ENCODE measurements at places on chromosomes 2 and 18.

GRCh38 chr2:219002395-219003266, 9.4 kb upstream of the CRYBA2 start:
- no peak for DNase-seq

- no peak for DNase-seq
These were observed 115.0 kb downstream of the CERS6 start for GRCh38 chr2:168571061-168571460.

GRCh38 chr2:64533882-64534281, 9.8 kb downstream of the AFTPH start:
- DNase-seq, result no peak

DNA sequence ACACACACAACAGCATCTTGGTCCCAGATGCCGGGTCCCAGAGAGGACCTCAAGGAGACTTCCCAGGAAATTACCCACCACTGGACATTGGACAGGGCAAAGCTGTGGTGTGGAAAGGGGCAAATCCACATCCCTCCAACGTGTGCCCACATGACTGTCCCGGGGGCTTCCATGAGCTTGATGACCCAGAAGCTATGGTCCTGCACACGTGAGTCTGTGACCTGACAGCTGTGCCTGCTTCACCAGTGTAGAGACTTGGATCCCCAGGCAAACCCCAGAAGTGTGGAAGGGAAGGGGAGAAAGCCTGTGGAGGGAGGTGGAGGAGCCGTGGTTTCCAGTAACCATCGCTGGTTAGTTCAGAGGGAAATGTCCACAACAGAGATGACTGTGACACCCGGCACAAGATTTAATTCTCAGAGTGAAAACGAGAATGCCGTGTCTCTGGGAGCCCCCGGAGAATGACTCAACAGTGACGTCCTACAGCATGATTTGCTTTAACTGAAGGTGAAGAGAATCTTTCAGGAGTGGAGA, 19.1 kb upstream of the GPR55 start:
- DNase-seq, result peak; percentile 35

DNA sequence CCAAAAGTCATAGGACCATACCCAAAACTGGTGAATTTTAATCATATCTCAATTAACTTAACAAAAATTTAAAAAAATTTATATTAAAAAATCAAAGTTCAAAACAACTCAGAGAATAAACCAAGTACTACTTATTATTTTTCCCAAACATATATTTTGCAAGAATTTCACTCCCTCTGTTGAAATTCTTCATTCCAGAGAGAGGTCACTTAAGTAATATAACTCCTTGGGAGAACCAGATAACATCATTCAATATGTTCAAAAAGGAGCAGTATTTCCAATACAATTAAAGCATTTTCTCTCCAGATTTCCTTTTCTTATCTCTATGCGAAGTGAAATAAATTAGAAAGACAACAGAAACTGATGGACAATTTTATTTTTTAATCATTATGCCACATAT, 165.9 kb upstream of the RND3 start:
- no peak for DNase-seq

- no peak for DNase-seq
These were observed 540.7 kb upstream of the ID2 start for GRCh38 chr2:8141079-8141707.

GRCh38 chr2:15363142-15363541, 198.0 kb downstream of the NBAS start:
- no peak for DNase-seq

DNA sequence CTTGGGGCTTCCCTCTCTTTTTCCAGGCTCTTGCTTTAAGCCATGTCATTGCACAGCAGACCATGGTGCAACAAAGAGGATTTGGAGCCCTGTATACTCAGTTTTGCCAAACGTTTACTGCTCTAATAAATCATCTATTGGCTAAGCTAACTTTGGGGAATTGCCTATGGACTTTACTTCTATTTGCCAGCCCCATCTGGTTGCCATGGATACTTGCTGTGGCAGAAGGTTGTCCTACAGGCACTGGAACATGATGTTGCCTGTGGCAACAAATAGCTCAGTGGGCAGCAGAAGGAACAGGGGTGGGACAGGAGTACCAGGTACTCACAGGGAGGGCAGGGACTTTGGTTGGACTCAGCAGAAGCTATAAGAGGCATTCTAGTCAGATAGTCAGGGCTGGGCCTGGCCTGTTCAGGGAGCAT, 129.7 kb downstream of the CCDC85A start:
- DNase-seq, result no peak

GRCh38 chr18:76405681-76406356, 89.2 kb downstream of the ZNF516 start:
- peak; percentile 50 for DNase-seq

GRCh38 chr2:238397356-238397755, 29.4 kb upstream of the ASB1 start:
- no peak for DNase-seq

DNA sequence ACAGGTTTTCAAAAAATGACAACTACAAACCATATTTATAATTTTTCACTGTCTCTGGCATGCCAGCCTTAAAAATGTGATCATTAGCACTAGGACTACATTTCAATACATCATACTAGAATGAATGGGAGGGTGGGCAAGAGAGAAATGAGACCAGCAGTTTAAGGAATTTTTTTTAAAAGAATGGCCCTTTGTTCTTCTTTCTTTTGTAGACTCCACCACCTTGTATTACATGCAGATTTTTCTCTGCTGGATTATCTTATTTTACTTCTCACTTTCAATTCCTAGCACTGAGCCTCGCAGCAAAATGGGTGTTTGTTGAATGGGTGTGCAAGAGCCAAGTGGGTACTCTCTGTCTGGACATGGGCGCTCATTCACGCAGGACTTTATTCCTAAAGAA, 39.9 kb downstream of the FRZB start:
- no peak for DNase-seq

- no peak for DNase-seq
These were observed 78.8 kb downstream of the ASAP2 start for GRCh38 chr2:9285385-9285920.

DNA sequence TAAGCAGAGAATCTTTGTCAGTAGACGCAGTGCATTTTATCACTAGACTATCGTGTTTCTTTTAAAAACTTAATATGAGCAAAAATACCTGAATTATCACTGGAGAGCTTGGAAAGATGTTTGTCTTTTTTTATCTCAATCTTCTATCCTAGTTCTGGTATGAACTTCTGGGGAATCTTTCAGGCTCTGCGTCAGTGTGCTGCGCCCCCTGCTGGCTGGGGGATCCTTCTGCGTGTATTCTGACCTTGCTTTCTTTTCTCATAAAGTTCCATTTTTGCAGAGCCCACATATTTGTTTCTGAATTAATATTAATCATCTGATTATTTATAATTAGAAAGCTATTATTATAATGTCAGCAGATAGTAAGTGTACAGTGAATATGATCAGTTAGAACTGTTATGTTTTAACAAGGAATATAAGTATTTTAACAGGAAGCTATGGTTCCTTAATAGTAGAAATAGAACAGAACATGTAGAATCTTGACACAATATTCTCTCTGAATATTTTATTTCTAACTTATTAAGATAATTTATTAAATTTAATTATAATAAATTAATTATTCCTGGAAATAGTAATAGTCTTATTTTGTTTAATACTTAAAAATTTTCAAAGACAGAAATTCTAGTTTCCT, 945.0 kb upstream of the CRIM1 start:
- no peak for DNase-seq

DNA sequence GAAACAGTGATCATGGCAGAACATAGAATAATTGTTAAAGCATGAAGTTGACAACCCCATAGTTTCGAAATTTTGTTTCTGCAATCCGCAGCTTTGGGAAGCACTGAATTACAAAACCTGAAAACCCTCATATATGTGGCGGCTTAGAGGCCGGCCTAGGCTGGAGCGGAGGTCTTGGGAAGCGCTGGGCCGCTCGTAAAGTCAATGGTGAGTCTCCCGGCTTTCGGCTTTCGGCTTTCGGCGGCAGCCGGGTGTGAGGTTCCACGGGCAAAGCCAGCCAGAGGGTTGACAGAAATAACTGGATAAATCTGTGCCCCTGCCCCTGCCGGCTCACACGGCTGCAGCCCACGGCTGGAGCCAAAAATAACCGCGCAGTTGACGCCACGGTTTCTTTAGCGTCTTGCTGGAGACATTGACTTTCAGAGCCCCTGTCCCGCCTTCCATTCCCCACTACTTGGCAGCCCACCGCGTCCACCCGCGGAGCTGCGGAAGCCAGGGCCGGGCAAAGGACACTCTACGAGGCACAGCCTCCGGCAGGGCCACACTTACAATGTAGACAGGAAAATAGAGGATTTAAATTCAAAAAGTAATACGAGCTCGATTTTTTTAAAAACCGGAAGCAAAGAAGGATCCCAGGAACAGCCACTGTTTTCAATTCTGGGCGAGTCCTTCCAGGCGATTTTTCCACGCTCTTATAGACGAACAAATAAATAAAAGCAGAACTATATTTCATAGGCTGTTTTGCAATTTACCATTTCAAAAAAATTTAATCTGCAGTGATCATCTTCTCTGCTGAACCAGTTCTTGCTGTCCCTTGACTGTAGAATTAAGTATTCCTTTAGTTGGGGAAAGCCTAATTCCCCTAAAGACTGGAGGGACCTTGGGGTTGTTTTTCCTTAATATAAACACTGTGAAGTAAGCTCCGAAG, 28.3 kb upstream of the ATP6V1B1 start:
- no peak for DNase-seq

GRCh38 chr2:53905396-53905795, 45.6 kb upstream of the GPR75 start:
- no peak for DNase-seq

GRCh38 chr2:66434679-66435548, at the start of gene MEIS1:
Gene MEIS1, plus strand, starts transcription at chr2:66435125. Its CDS starts 732 bp downstream, at chr2:66435857.
- no peak for DNase-seq

- DNase-seq, result no peak
These were observed 27.8 kb downstream of the NXPH2 start for GRCh38 chr2:138752197-138752956.

GRCh38 chr18:10032331-10033015, 118.7 kb downstream of the VAPA start:
- no peak for DNase-seq

- DNase-seq, result no peak
These were observed 22.4 kb upstream of the ARMC9 start for GRCh38 chr2:231176066-231176465.

GRCh38 chr2:84486441-84487115, 27.5 kb upstream of the SUCLG1 start:
- DNase-seq, result no peak

DNA sequence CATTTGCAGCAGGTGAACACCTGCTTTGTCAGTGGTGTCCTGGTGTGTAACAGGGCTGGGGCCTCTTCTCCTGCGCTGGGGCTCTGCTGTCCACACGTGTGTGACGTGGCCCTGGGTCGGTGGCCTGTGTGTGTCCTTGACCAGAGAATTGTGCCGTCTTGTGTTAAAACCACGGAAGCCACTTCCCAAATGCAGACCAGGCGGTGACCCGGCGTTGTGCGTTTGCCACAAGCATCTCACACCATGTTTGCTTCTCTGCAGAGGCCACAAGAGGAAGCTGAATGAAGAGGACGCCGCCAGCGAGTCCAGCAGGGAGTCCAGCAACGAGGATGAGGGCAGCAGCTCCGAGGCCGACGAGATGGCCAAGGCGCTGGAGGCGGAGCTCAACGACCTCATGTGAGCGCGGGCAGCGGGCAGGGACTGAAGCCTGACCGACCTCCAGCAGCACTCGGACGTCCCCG, 44.3 kb upstream of the KCNG2 start:
- DNase-seq, result no peak

DNA sequence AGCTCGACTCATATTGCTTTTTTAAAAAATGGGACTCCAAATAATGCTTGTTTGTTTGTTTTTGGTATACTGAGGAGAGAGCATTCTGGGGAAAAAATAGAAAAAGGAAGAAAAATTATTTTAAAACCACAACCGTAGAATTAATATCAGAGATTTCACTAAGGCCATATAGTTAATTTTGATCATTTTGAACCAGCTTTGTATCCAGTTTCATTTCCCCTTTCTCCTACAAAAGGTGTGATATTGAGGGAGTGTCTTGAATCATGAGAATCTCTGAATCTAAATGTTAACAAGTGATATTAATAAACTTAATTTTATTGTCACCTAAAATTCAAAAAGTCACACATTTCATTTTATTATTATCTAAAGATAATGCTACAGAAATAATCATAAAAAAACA, 198.5 kb upstream of the GALNT5 start:
- no peak for DNase-seq

DNA sequence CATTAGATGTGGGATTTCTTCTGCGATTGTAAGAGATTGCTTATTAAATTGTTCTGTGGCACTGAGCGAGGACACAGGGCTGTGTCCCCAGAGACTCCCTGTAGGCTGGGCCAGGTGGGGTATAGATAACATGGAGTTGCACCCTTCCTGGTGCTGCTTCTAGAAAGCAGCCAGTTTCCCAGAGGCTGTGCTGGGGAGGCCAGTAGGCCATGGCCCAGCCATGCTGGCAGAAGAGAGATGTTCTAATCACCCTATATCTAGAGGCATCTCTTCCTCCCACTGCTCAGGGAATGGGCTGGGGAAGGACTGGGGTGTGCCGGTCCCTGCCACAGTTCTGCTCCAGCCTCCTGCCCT, 66.9 kb downstream of the HS1BP3 start:
- DNase-seq, result no peak

DNA sequence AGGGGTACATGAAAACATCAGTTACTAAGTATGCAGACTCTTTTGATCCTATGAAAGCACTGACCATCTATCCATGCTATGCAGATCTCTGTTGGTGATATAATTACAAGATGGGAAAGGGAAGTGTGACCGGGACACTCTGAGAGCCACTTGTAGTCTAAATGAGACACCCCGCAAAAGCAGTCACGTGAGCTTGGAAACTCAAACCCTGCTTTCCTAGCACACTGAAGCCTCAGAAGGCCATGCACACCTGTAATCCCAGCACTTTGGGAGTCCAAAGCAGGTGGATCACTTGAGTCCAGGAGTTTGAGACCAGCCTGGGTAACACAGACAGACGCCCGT, 137.5 kb downstream of the INO80D start:
- no peak for DNase-seq

DNA sequence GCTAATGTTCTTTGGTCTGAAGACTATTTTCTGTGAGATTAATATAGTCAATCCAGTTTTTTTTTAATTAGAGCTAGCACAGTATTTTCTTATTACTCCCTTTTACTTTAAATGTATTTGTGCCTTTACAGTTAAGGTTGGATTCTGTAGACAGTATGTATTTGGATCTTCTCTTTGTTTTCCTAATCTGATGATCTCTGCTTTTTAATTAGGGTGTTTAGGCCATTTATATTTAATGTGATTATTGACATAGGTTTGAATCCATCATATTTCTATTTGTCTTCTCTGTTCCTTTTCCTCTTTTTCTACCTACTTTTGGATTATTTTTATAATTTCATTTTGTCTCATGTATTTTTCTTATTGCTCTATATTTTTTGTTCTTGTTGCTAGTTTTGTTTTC, 437.7 kb downstream of the CPS1 start:
- no peak for DNase-seq

DNA sequence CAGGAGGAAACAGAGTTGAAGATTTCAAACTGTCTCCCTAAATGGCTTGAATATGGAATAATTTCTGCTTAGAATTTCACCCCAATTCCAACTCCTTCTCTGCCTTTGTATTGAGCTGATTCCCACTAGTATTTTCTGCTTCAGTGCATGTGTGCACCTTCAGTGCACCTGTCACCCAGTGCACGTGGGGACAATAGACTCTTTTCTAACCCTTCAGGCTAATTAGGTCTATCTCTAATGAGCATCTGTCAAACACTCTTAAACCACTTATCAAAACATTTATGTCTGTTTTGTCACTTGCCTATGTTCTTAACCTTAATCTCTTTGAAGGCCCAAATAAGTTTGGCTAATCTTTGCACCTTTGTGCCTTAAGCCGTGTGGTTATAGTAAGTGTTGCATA, 232.0 kb upstream of the NETO1 start:
- DNase-seq, result no peak
